ENCODE measurements at places on chromosomes 13 and 19. TPM values are rescaled to one million over a fixed set of nuclear protein-coding genes. Genes with fewer than 3 reads are reported as not detected.

The CYP2S1 gene
- total RNA-seq = not detected

The ZSCAN4 gene
- not detected for total RNA-seq

The RGL3 gene
- total RNA-seq = not detected

DNA sequence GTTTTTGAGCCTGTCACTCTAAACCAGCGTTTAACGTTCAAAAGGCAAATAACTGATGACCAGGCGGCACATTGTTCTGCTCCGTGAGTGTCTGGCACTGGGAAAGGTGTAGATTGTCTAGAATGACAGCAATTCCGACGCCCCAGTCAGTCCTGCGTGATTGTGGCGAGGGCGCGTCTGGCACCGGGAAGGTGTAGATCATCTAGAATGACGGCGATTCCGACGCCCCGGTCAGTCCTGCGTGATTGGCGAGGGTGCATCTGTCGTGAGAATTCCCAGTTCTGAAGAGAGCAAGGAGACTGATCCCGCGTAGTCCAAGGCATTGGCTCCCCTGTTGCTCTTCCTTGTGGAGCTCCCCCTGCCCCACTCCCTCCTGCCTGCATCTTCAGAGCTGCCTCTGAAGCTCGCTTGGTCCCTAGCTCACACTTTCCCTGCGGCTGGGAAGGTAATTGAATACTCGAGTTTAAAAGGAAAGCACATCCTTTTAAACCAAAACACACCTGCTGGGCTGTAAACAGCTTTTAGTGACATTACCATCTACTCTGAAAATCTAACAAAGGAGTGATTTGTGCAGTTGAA, 26.1 kb upstream of the NDUFS7 start:
- H3K36me3 ChIP-seq = peaks cover 19% of the 10 kb centered on the region
- H3K4me1 ChIP-seq = peaks cover 23% of the 10 kb centered on the region
- H3K27ac ChIP-seq = no peak overlapping the region
- H3K4me3 ChIP-seq = no peak overlapping the region
- no peaks in the 10 kb centered on the region for H3K27me3 ChIP-seq

DNA sequence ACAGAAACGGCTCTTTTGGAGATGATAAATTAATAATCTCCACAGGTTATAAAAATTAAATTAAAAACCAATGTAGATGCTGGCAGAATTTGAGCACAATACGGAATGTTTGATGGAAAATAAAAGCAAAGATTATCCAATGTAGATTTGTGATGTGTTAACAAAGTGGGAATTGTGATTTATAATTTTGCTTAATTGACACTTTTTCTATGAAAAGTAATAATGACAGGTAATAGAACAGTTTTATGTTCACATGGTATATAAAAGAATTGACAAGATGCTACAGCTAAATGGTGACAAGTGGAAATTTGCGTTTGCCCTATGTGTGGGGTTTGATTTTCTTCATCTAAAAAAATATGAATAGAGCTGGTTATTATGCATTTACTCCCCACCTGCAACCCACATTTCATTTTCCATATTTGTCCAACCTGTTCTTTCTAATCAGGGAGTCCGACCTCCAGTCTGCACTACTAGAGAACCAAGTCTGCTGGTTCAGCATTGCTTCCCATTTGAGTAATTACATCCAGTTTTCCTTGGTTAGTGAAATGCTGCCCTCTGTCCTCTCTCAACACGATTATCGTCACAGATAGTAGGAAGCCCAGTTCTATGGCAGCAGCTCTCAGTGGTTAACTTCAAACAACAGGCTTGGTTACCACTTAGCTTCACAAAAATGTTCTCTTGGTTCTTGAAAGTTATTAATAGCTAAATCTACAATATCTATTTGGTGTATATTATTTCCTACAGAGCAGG, 61.4 kb upstream of the SLITRK1 start:
- no peak for DNase-seq
- H3K4me3 ChIP-seq = no peak overlapping the region

DNA sequence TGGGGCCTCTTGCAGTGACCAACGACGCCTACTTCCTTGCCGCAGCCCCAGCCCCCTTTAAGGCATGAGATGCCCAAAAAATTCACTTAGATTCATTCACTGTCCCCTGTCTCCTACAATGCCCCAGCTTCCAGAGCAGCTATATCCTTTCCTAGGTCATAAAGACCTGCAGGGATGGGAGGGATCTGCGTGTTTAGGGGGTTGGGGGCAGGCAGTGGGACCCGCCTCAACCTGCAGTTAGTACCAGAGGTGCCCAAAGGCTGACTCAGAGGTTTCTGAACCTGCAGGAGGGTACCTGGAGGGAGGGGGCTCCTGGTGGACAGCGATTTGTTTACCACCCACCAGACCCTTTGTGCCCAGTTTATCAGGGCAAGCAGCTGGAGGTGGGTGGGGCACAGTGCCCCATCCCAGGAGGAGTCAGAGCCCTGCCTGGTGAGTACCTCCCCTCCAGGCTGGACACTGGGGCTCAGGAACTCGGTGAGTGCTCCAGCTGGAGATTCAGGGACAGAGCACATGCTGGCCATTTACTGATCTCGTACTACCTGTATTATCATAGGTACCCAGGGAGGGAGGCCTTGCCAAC, 10.1 kb downstream of the RPS28 start:
- no peak overlapping the region for H3K27ac ChIP-seq
- peaks cover 10% of the 10 kb centered on the region for H3K4me1 ChIP-seq
- peaks cover 25% of the 10 kb centered on the region for H3K27me3 ChIP-seq
- H3K36me3 ChIP-seq = no peaks in the 10 kb centered on the region
- DNase-seq = no peak
- no peak overlapping the region for H3K4me3 ChIP-seq

Measured in activated CD8-positive, alpha-beta memory T cell treated with anti-CD3 and anti-CD28 coated beads, Interleukin-2, amount 10 ng/mL, durations not matched to agents 7 days and 5 days (primary cell).